ENCODE measurements at places on chromosomes 7 and 10. TPM values are rescaled to one million over a fixed set of nuclear protein-coding genes. Genes with fewer than 3 reads are reported as not detected.

MYO1G gene
- total RNA-seq: 154 TPM

HELLS gene
- total RNA-seq: 27.3 TPM

C7orf57 gene
- total RNA-seq: not detected

SLC26A3 gene
- not detected for total RNA-seq

CYP2C8 gene
- 1.0 TPM for total RNA-seq

OR9A2 gene
- total RNA-seq: 0.56 TPM

CYP26C1 gene
- 0.15 TPM for total RNA-seq

NOS3 gene
- total RNA-seq: 0.22 TPM

Measured in activated B cell treated with CpG ODN at 0.5 μM for 24 hours (primary cell).